ENCODE measurements at places on chromosomes 16 and 17. TPM values are rescaled to one million over a fixed set of nuclear protein-coding genes. Genes with fewer than 3 reads are reported as not detected.
A peak's percentile ranks its signal among the peaks of the same experiment; 100 is the strongest.

IGF2BP1 gene
- not detected for total RNA-seq

TPPP3 gene
- not detected for total RNA-seq

GRCh38 chr16:69069504-69069903 lies 35.9 kb upstream of the HAS3 start:
- H3K36me3 ChIP-seq, result no peaks in the 10 kb centered on the region
- H3K4me3 ChIP-seq, result no peak overlapping the region
- no peaks in the 10 kb centered on the region for H3K4me1 ChIP-seq
- no peak overlapping the region for H3K27ac ChIP-seq
- DNase-seq, result no peak

DNA sequence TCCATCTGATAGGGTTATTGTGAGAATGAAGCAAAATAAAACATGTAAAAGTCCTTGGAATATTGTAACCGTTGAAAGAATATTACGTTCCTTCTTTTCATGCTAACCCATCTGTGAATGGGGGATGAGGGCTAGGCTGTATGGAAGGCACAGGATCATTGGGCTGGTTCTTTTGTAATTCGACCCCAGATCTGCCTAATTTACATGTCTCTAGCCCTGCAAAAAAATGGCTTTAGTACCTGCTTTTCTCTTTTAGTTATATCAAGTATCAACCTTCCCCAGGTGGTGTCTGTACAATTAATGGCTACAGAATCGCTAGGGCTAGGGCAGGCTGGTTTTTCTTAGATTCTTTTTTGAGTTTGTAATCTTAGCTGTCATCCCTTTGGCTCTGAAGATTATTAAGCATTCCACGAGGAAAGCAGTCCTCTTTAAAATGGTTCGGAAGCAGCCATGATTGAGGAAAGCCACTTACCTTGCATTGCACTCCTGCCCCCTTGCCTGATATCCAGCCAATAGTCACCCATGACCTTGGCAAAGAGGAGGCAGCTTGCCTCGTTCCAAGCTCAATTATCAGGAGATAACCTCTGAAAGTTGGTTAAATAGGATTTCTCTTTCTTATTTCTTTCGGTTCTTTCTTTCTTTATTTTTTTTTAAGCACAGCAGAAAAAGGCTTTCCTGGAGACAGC lies 153.9 kb upstream of the ZKSCAN2 start:
- H3K4me3 ChIP-seq, result no peak overlapping the region
- H3K4me1 ChIP-seq, result no peaks in the 10 kb centered on the region
- DNase-seq, result no peak

DNA sequence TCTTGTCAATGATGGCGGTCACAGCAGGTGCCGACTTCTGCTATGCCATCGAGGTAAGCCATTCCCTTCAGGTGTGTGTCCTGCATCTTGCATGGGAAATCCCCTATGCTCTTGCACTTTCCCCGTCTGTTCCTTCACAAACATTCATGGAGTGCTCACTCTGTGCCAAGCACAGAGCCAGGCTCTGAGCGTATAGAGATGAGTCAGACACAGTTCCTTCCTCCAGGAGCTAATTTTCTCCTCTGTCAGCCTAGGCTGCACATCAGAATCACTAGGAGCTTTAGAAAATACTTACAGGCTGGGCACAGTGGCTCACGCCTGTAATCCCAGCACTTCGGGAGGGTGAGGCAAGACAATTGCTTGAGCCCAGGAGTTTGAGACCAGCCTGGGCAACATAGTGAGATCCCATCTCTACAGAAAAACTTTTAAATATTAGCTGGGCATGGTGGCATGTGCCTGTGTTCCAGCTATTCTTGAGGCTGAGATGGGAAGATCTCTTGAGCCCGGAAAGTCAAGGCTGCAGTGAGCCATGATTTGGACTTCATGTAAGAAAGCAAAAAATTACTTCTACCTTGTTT lies 14.1 kb downstream of the PRMT7 start:
- peaks cover 16% of the 10 kb centered on the region for H3K4me1 ChIP-seq
- no peak overlapping the region for H3K27ac ChIP-seq
- H3K27me3 ChIP-seq, result no peaks in the 10 kb centered on the region

DNA sequence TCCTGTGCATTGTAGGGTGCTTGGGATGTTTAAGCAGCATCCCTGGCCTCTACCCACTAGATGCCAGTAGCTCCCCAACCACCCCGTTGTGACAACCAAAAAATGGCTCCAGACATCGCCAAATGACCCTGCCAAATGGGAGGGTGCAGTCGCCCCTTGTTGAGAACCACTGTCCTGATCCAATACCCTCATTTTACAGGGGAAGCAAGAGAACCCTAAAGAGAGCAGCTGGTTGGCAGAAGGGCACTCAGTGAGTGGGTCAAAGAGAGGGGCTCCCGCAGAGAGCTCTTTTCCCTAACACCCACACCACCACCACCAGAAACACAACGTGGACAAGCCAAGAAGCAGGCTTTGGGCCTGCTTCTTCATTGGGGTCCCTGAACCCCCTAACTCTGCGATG lies 18.4 kb downstream of the TEKT5 start:
- H3K4me3 ChIP-seq, result no peak overlapping the region
- H3K27me3 ChIP-seq, result peaks cover 5% of the 10 kb centered on the region
- H3K36me3 ChIP-seq, result no peaks in the 10 kb centered on the region
- no peaks in the 10 kb centered on the region for H3K4me1 ChIP-seq
- H3K27ac ChIP-seq, result no peak overlapping the region
- no peak for DNase-seq

DNA sequence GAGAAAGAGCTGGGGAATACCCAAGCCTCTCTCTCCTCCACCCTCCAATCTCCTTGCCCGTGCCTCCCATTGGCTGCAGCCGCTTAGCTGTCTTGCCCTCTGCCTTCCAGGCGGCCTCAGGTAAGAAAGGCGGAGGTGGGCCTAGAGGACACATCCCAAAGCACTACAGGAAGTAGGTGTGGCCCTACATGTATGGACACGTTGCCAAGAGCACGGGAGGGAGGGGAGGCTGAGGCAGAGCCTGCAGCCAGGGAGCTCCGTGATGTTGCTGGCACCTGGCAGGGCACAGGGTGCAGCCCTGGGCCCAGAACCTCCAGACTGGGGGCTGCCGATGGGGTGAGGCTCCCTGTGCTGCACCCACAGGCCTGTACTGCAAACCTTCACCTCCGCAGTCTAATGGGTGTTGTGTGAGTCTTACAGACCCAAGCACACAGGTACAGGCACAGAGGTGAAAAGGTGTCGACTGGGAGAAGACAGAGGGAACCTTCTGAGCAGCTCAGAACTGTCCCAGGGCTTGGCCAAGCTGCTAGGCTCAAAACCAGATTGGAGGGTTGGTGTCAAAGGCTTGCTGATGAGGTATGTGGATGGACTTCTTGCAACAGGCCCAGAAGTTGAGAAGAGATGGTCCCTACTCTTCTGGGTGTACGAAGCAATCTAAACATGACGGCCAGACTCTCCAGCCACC lies 23.5 kb upstream of the FOXK2 start:
- peak overlapping the region; percentile 73 for H3K27ac ChIP-seq
- no peaks in the 10 kb centered on the region for H3K27me3 ChIP-seq
- H3K4me3 ChIP-seq, result peak overlapping the region; percentile 62
- no peaks in the 10 kb centered on the region for H3K36me3 ChIP-seq
- DNase-seq, result no peak
- peaks cover 48% of the 10 kb centered on the region for H3K4me1 ChIP-seq

All from activated CD8-positive, alpha-beta T cell treated with anti-CD3 and anti-CD28 coated beads, Interleukin-2, amount 10 ng/mL, durations not matched to agents 7 days and 5 days (primary cell).